Activated CD8-positive, alpha-beta memory T cell treated with anti-CD3 and anti-CD28 coated beads, Interleukin-2, amount 10 ng/mL, durations not matched to agents 7 days and 5 days (primary cell): ENCODE measurements at places on chromosomes 3 and 15. TPM values are rescaled to one million over a fixed set of nuclear protein-coding genes. Genes with fewer than 3 reads are reported as not detected.

The NSUN3 gene
- total RNA-seq, result 15.3 TPM

GRCh38 chr3:33201195-33201594 lies 17.4 kb downstream of the SUSD5 start:
- no peak for DNase-seq
- H3K27ac ChIP-seq, result no peak overlapping the region
- H3K4me3 ChIP-seq, result no peak overlapping the region
- H3K27me3 ChIP-seq, result peaks cover 3% of the 10 kb centered on the region

DNA sequence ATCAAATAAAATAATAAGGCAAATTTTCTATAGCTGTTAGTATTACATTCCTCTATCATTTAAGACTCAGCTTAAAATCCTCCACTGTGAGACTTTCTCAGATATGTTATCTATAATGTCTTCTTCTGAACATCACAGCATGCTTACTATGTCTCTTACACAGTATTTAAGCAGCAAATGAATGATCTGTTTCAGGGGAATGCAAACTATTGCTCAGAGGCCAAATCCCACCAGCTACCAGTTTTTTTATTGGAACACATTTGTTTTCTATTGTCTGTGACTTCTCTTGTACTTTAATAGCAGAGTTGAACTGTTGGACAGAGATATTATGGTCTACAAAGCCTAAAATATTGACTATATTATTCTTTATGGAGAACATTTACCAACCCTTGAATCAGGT lies 59.6 kb downstream of the C3orf38 start:
- H3K4me3 ChIP-seq, result no peak overlapping the region
- no peak for DNase-seq
- no peaks in the 10 kb centered on the region for H3K27me3 ChIP-seq
- H3K27ac ChIP-seq, result no peak overlapping the region

DNA sequence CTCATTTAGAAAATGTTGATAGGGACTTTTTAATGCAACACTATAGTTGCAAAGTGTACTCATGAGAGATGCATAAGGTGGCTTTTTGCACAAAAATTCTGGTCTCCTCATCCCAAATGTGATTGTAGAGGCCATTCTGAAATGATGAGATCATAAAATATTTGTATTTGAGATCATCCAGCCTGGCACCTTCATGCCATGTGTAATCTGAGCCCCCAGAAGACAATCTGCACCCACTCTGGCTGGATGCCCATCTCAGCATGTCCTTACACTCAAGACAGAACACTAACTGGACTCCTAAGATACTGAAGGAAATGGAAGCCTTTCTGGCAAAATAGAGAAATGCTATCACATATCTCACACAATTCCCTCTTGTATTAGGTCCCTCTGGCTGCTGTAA lies 49.2 kb downstream of the SLC7A14 start:
- H3K27me3 ChIP-seq, result peaks cover 45% of the 10 kb centered on the region
- H3K27ac ChIP-seq, result no peak overlapping the region
- H3K36me3 ChIP-seq, result no peaks in the 10 kb centered on the region

GRCh38 chr15:100711516-100712021 lies 109.2 kb downstream of the ASB7 start:
- DNase-seq, result no peak
- H3K4me3 ChIP-seq, result no peak overlapping the region
- H3K27me3 ChIP-seq, result peaks cover 9% of the 10 kb centered on the region

DNA sequence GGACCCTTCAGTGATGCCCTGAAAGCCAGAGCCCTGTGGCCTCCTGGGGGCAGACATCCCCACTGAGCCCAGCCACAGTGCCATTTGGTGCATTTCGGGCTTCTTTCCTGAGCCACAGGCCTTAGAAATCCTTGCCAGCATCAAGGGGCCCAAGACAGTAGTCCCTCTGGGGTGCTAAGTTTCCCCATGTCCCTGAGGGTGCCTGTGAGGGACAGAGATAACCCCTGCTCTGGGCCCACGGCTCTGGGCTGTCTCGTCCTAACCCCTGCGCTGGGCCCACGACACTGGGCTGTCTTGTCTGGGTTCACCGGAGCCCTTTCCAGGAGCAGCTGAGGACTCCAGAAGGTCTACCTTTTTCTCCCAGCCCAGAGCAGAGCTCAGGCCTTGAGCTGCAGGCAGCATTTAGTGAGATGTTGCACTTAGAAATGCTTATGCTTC lies 45.1 kb upstream of the FGD5 start:
- H3K27me3 ChIP-seq, result peaks cover 5% of the 10 kb centered on the region
- H3K4me1 ChIP-seq, result no peaks in the 10 kb centered on the region
